ENCODE measurements at places on chromosomes 4 and X.

GRCh38 chrX:20263474-20263873, 3.2 kb downstream of the RPS6KA3 start:
- DNase-seq: no peak

DNA sequence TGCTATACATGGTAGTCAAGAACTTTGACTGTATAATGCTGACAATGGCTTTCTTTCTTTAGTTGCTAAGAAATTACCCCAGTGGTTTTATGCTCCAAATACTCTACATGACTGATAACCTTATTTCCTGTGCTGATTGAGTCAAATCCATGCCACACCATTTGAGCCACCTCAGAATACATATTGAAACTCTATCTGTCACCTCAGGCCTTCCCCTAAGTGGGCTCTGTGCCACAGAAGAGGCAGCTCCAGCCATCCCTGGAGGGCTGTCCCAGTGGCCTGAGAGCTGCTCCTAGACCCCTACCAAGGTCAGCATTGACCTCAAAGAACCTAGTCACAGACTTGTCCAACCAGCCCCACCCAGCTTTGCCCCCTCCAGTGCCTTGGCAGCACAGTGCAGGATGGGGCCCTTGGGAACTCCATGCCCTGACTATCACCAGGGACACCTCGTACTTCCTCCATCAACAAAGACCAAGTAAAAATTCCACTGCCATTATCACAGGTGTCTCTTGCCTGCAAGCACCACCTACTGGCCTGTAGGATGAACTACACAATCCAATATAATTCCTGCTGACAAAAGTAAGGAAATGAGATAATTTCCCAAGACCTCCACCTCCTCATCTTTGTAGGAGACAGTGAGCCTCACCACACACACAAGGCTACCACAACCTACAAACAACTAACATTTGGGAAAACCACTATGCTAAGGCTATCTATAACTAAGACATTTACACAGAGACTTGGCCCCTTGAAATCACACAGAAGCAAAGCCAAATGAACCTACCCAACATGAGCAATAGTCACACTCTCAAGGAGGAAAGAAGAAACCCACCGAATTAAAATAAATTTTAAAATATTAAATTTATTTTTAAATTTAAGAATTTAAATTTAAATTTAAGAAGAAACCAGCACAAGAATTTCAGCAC, 239.9 kb downstream of the NKX6-1 start:
- peak; percentile 19 for DNase-seq

GRCh38 chr4:99563310-99564186, at the start of gene TRMT10A:
TRMT10A (minus strand) TSS chr4:99564039; CDS start chr4:99559338, 4,701 bp downstream.
- peak; percentile 87 for DNase-seq

- DNase-seq: no peak
Measured at GRCh38 chr4:21722157-21722839, 226.3 kb downstream of the KCNIP4 start.

GRCh38 chrX:19954335-19955096, 36.3 kb downstream of the BCLAF3 start:
- no peak for DNase-seq

GRCh38 chr4:155505321-155505720, 128.6 kb upstream of the MAP9 start:
- DNase-seq: no peak

- peak; percentile 22 for DNase-seq
Measured at GRCh38 chr4:66187175-66187720, 517.0 kb upstream of the EPHA5 start.
